ENCODE measurements at places on chromosomes 11 and 22.

DNA sequence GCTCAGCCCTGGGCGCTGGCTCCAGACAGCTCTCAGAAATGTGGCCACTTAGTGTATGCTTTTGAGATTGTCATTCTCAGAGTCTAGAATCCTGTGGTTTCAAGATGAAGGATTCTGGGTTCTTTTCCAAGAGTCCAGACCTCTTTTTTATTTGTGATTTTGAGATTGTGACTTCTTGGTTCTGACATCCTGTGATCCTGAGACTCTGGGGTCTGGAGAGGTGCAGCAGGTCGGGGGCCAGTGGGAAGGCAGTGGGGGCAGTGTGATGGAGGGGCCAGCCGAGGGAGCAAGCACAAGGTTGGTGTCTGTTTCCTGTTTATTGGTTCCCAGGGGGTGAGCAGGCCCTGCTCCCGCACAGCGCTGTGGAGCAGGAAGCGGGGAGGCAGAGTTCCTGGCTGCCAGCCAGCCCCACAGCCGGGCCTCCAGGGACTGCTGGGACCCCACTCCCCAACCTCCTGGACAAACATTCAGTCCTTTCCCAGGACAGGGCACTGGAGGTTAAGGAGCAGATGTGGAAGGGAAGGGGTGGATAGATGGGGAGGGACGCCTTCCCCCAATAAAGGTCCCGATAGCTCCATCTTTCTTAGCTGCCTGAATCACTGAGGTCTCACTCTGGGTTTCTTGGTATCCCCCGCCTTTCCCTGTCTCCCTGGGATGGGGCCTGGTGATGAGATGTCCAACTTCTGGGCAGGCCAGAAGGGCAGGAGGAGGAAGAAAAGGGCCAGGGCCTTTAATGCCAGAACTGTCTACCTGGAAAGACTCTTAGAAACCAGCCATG lies 13.7 kb downstream of the ARHGEF17 start:
- DNase-seq = no peak

GRCh38 chr11:117562136-117562535 lies 234.5 kb downstream of the CEP164 start:
- no peak for DNase-seq

DNA sequence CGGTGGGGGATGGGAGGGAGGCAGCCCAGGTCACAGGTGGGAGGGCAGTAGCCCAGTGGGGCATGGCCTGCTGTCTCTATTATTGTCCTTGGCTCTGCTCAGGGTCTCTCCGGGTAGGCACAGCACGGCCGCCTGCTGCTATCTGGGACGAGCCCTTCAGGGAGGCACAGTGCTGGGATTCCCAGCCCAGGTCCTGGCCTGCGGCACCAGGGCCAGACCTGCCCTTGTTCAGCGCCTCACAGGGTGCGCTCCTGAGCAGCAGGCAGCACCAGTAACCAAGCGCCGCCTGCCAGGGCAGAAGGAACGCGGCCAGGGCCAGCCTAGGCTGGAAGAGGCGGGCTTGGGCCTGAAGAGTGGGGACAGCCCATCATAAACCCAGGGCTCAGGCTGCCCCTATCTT lies 151.0 kb downstream of the MPPED1 start:
- no peak for DNase-seq

DNA sequence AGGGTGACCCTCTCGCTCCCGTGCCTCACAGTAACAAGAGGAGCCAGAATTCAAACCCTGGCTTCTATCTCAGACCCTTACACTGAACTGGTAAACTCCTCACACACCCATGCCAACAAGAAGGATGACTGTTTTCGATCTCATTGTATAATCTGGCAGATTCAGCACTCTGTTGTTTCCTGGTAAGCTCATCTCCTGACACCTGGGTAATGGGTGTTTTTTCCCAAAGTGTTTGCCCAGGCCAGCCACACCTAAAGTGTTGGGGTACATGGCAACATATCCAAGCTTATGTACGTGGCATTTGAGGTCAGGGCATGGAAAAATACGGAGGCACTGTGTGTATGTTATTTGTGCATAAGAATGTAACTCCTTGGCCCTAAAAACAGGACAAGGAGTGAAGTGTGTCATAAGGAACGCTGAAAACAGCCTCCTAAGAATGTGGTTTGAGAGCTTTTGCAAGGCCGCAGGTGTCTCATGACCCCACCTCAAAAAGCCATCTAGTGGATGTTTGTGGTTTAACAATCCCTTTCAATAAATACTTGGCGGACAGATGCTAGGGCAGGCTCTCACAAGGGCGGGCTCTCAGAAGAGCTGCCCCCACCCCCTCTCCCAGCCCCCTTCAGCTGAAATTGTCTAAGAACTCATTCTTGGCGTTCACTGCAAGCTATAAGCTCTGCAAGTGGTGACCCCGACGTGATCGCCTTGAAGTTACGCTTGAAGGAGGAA lies at the start of gene MS4A15:
MS4A15 (plus strand) TSS at position 561 of the 726 bp plus-strand sequence. CDS start 6,867 bp downstream, outside the sequence.
- no peak for DNase-seq

- no peak for DNase-seq
These were observed 114.2 kb downstream of the CHST1 start for GRCh38 chr11:45551191-45551713.

All from SHP77 (cell line).